ENCODE measurements at places on chromosomes 3 and 15.

GRCh38 chr3:31790193-31791089 lies 190.6 kb downstream of the OSBPL10 start:
- DNase-seq, result no peak

- DNase-seq, result no peak
Observed at GRCh38 chr3:141052201-141053069, 1.3 kb downstream of the SPSB4 start.

DNA sequence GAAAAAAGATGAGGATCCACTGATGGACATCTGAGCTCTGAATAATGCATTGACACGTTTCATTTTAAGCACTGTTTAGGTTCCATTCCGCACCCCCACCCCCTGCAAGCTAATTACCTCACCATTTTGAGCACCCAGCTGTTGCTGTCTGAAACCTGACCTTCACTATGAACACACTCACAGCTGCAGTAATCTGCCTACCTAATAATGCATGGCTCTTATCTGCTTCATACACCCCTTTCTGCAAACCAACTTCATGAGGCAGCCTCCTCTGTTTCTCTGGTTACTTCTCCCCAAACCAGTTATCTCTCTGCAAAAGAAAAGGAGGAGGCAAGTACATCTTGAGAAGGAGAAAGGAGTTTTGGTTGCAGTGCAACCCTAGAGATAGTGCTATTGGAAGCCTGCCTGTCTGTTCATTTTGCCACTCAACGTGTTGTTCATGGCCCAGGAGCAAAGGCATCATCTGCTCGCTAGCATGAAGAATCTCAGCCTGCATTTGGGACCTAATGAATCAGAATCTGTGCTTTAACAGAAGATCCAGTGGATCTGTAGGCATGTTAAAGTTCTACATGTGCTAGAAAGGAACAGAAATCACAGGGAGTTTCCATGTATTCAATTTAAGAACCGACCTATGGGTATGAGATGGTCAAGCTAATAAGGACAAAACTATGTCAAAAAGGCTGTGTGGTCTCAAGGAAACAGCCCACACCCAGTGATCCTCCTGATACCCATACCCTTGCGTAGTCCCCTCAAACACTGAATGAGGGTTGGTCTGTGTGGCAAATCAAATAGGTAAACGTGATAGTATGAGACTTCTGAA lies 87.2 kb downstream of the MB21D2 start:
- no peak for DNase-seq

GRCh38 chr3:53989451-53989850 lies 97.8 kb upstream of the SELENOK start:
- DNase-seq, result no peak

DNA sequence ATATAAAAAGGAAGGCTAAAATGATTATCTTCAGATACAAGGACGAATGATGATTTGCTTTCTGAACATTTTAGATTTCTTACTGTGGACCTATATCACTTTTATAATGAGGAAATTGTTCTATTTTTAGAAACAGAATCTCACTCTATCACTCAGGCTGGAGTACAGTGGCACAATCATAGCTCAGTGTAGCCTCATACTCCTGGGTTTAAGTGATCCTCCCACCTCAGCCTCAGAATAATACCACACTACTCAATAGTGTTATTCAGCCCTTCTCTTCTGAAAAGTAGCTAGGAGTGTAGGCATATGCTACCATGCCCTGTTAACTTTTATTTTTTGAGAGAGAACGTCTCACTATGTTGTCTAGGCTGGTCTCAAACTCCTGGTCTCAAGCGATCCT lies 15.8 kb downstream of the DNAJC13 start:
- no peak for DNase-seq

GRCh38 chr3:127479449-127479848 lies 111.1 kb downstream of the TPRA1 start:
- no peak for DNase-seq
